ENCODE measurements at places on chromosomes 6 and 20. TPM values are rescaled to one million over a fixed set of nuclear protein-coding genes. Genes with fewer than 3 reads are reported as not detected.

The THBS2 gene
- total RNA-seq, result 3.3 TPM

The ISM1 gene
- total RNA-seq, result 0.28 TPM

The PRRT1 gene
- total RNA-seq, result not detected

The PRDM13 gene
- not detected for total RNA-seq

The PPP1R18 gene
- 34.1 TPM for total RNA-seq

The ARMC2 gene
- total RNA-seq, result 0.56 TPM

The RNF182 gene
- total RNA-seq, result not detected

The MDFI gene
- 270 TPM for total RNA-seq

The NCOA6 gene
- total RNA-seq, result 15.9 TPM

The RCAN2 gene
- total RNA-seq, result not detected

The DEFB127 gene
- total RNA-seq, result not detected

The SLC22A7 gene
- total RNA-seq, result not detected

The BLTP3A gene
- 5.6 TPM for total RNA-seq

The ZNF334 gene
- 2.0 TPM for total RNA-seq

The TREM1 gene
- total RNA-seq, result 6.2 TPM

The MICAL1 gene
- total RNA-seq, result 15.7 TPM

The HRH3 gene
- total RNA-seq, result not detected

The UNC5CL gene
- 0.28 TPM for total RNA-seq

The SMIM26 gene
- 81.5 TPM for total RNA-seq

The SLC4A11 gene
- total RNA-seq, result 13.0 TPM

The TBXT gene
- total RNA-seq, result not detected

The TRIM10 gene
- total RNA-seq, result not detected

The CLDN20 gene
- 0.14 TPM for total RNA-seq

The ETV7 gene
- 0.51 TPM for total RNA-seq

The SLC35D3 gene
- not detected for total RNA-seq

The MAFB gene
- total RNA-seq, result 4.8 TPM

The NKX2-4 gene
- total RNA-seq, result not detected

The DDO gene
- not detected for total RNA-seq

The TMC2 gene
- not detected for total RNA-seq

The CRISP1 gene
- total RNA-seq, result not detected

The DTD1 gene
- 96.8 TPM for total RNA-seq

The POM121L2 gene
- not detected for total RNA-seq

The CUL9 gene
- 29.6 TPM for total RNA-seq

The GGTLC1 gene
- not detected for total RNA-seq

The GJA10 gene
- not detected for total RNA-seq

The AKAP12 gene
- total RNA-seq, result 7.0 TPM
